ENCODE measurements at places on chromosomes 3 and 15. TPM values are rescaled to one million over a fixed set of nuclear protein-coding genes. Genes with fewer than 3 reads are reported as not detected.
A peak's percentile ranks its signal among the peaks of the same experiment; 100 is the strongest.

Gene TMEM212
- total RNA-seq = not detected

Gene ABHD6
- 5.8 TPM for total RNA-seq

Gene GOLGA6L9
- total RNA-seq = 13.6 TPM

GRCh38 chr3:157631478-157631877, 128.3 kb upstream of the VEPH1 start:
- no peak for DNase-seq

- no peak for DNase-seq
Observed at GRCh38 chr3:12473511-12473910, 10.8 kb upstream of the TSEN2 start.

GRCh38 chr3:42868841-42869240, 6.8 kb downstream of the CYP8B1 start:
- no peak for DNase-seq

DNA sequence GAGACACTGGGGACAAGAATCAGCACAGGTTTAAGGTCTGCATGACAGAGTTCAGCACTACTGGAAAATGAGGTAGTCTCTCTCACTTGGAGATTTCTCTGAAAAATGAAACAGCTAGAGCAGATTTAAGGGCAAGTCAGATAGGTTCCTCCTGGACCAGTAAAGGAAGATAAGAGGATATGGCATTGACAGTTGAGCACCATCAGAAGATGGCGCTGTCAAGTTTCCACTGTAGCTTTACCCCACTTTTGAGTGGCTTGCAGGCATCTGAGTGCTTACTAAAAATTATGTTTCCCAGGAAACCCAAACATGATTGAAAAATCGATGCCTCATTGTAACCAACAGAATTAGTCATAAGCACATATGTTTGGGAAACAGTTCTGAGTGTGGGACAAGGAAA, 407.2 kb upstream of the UBE2E2 start:
- DNase-seq = no peak

DNA sequence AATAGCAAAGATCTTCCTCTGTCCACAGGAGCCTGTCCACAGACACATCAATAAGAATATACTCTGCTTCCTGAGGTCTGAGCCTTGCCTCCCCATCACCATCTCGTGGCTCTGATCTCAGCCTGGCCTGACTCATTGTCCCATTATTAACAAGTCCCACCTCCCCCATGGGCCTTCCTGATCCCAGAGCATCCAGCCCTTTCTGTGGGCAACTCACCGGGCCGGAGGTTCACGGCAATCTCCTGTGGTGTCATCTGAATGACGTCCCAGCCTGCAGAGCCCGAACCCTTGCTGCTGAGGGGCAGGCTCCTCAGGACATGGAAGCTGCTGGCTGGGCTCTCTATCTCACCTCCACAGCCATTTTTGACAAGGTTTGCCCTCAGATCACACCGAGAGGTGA, 28.1 kb downstream of the ITGB5 start:
- DNase-seq = no peak

GRCh38 chr15:100909565-100909964, 9.6 kb upstream of the LRRK1 start:
- peak; percentile 59 for DNase-seq

- no peak for DNase-seq
Observed at GRCh38 chr3:149388001-149388440, 10.6 kb upstream of the TM4SF1 start.

DNA sequence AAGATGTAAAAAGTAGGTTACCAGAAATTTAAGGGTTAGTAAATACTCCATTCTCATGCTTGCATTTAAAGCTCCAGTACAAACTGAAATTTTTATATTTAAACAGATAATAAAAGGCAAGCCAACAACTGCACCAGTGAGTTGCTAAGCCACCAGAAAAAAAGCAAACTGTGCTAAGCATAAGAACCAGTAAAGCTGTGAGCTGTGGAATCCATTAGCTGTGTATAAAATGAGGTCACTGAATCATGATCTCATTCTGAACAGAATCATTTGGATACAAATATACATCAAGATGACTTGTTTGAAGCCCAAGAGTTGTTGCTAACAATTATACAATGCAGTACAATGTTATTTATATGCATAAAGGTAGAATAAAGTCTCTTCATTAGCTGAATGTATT, 1312.2 kb downstream of the SI start:
- DNase-seq = no peak

GRCh38 chr3:122728756-122729514, 48.3 kb downstream of the PARP14 start:
- DNase-seq = no peak

GRCh38 chr3:55349851-55350250, 137.3 kb downstream of the WNT5A start:
- DNase-seq = no peak

GRCh38 chr3:134754768-134755559, 40.1 kb upstream of the EPHB1 start:
- DNase-seq = peak; percentile 35

DNA sequence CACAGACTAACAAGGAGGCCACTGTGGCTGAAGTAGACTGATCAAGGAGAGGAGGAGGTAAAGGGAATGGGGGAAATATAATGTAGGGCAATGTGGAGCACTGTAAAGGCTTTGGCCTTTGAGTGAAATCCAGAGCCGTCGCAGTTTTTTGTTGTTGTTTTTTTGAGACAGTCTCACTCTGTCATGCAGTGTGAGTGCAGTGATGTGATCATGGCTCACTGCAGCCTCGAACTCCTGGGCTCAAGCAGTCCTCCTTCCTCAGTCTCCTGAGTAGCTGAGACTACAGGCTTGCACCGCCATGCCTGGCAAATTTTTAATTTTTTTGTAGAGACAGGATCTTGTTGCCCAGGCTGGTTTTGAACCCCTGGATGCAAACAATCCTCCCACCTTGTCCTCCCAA, 32.2 kb downstream of the PPP4R2 start:
- no peak for DNase-seq

DNA sequence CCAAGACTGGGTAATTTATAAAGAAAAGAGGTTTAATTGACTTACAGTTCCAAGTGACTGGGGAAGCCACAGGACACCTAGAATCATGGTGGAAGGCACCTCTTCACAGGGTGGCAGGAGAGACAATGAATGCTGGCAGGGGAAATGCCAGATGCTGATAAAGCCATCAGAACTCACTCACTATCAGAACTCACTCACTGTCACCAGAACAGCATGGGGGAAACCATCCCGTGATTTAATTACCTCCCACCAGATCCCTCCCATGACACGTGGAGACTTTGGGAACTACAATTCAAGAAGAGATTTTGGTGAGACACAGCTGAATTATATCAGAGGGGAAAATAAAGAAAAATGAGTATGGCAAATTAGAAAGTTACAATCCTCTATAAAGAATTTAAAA, 310.9 kb downstream of the BCHE start:
- no peak for DNase-seq

DNA sequence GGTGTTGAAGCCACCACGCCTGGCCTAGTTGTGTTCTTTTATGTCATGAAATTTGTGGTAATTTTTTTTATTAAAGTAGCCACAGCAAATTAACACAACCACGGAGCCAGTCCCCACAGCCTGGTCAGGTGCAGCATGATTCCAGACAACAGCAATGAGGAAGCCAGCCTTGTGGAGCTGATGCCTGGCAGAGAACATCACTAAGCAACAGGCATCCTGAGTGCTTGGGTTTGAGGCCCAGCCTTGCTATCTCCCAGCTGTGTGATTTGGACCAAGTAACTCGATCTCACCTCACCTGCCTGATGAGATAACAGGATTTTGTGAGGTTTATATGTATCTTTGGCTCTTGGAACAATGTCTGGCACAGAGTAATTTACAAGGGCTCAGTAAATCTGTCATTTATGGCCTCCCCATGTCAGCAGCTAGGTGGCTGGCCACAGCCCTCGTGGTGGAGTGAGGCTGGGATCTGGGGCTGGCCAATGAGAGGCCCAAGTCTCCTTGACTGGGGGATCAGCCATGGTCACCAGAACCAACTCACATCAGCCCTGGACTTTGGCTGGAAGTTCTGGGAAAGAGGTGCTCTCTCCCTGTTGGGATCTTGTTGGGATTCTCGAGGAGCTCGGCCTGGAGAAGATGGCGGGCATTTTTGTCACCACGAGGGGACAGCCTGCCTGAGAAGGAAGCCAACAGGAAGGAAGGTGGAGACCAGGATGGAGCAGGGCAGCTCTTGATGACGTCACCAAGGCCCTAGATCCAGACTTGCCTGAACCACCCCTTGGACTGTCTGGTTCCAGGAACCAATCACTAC, 22.8 kb upstream of the FLNB start:
- no peak for DNase-seq

DNA sequence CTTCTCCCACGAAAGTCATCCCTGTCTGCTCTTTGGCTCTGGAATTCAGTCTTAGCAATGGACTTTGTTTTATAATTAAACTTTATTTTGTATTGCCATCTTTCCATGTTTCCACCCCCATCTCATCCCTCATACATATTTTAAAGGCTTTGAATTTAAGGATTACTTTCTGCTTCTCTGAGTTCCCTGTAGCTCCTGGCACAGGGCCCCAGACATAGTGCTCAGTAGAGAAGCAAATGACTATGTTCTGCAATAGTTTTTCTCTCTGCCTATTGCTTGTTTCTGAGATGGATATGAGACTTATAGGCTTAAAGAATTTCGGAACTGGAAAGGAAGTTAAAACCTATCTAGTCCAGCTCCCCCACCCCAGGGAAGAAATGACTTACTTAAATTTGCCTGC, 197.0 kb downstream of the LPP start:
- DNase-seq = no peak

GRCh38 chr3:112671930-112672715, 31.2 kb upstream of the CCDC80 start:
- DNase-seq = peak; percentile 30

Data from stomach (tissue), 19 donors.